ENCODE measurements at places on chromosomes 16 and 17.
A peak's percentile ranks its signal among the peaks of the same experiment; 100 is the strongest.

DNA sequence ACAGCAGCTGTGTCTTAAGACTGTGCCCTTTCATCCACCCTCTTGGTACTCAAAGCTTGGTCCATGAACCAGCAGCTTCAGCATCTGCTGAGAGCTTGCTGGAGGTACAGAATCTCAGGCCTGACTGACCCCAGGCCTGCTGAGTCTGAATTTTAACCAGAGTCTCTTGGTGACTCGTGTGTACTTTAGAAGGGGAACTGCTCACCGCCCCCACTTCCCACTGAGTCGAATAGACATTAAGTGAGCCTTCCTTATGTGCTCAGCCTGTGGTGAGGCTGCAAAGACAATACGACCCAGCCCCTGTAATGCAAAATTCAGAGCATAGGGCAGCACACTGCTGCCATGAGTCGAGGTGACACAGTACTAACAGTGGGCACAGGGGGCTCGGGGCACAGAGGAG lies 662.8 kb downstream of the WWOX start:
- DNase-seq: peak; percentile 33

GRCh38 chr16:56911771-56912571 lies 20.0 kb upstream of the HERPUD1 start:
- peak; percentile 22 for DNase-seq

GRCh38 chr16:10256784-10257641 lies 74.8 kb upstream of the GRIN2A start:
- peak; percentile 56 for DNase-seq

- no peak for DNase-seq
These were observed 15.9 kb downstream of the EPOP start for GRCh38 chr17:38658741-38659345.

DNA sequence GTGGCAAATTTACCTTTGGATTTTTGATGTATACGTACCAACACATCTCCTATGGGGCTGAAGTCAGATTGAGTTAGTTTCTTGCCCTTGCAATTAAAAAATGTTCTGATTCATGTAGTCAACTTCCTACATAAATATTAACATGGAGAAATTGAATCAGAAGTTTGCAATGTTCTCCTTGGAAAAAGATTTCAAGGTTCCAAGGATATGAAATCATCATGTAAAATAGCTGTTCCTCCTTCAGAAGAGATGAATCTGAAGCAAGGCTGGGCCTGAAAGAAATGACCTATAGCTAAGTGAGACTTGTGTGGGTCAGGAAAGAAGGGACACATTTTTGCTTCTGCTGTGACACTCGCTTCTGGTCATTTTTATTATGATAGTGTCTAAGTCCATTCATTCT lies 131.7 kb downstream of the RGS9 start:
- DNase-seq: no peak

DNA sequence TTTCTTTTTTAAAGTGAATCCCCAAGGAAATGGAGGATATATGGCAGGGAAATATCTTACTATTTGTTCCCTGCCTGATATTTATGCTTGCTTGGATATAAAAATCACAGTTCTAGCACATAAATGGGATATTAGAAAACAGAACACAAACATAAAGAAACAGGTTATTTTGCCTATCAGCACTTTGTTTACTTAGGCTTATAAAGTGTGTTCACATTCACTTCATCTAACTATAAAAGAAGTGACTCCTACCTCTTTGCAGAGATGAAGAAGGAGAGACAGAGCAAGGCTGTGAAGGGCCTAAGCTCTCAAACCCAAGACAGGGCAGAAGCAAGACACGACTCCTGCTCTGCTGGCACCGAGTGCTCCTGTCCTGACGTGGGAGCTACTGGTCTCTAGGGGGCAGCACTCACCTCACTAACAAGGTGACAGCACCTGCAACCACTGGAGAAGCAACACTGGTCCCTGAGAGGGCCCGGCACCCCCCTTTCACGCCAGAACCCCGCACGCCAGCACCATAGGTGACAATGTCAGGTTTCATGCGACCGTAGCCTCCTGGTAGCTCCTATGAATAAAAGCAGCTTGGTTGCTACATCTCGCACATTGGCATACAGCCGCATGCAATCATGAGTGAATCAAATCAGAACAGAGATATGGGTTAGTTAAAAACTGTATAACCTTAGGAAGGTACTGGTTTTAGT lies 32.0 kb downstream of the MBTPS1 start:
- peak; percentile 76 for DNase-seq

DNA sequence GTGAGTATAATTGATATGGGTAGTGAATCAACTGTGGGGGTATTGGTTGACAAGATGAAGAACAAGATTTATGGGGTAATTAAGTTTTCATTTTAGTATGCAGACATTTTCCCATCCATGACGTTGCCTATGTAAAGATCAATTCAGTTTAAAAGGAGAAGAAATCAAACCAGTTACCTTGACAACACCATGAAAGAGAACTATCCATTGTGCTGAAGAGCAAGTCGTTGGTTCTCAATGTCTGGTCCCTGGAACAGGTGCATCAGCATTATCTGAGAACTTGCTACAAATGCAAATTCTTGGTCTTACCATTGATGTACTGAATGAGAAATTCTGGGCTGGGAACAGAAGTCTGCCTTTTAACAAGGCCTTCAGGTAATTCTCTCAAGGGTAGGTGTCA lies 801 bp upstream of the OR4D2 start:
- no peak for DNase-seq

- no peak for DNase-seq
These were observed 3.4 kb upstream of the SLC38A10 start for GRCh38 chr17:81298325-81298990.

GRCh38 chr17:40564883-40565768 lies at the start of gene CCR7:
Gene CCR7 (minus strand): TSS chr17:40565472. CDS start chr17:40565409, 63 bp downstream.
- DNase-seq: peak; percentile 89

GRCh38 chr17:2775206-2775605 lies 21.0 kb upstream of the RAP1GAP2 start:
- no peak for DNase-seq

GRCh38 chr16:86213437-86214205 lies 296.7 kb upstream of the FOXF1 start:
- no peak for DNase-seq

DNA sequence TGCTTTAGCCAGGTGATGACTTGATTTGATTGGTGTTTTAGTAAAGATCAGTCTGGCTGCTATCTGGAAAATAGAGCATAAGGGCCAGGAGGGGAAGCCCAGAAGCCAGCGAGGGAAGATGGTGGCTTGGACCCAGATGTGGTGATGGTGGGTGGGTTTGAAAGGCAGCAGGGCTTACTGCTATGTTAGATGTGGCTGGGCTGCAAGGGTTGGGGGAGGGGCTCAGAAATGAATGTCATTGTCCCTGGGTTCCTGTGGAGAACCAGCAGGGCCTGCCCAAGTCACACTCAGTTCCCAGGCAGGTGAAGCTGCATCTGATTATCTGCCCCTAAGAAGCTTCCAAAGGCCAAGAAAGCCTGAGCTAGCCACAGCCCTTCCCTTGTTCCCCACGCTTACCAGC lies 71.7 kb upstream of the BRD7 start:
- no peak for DNase-seq

DNA sequence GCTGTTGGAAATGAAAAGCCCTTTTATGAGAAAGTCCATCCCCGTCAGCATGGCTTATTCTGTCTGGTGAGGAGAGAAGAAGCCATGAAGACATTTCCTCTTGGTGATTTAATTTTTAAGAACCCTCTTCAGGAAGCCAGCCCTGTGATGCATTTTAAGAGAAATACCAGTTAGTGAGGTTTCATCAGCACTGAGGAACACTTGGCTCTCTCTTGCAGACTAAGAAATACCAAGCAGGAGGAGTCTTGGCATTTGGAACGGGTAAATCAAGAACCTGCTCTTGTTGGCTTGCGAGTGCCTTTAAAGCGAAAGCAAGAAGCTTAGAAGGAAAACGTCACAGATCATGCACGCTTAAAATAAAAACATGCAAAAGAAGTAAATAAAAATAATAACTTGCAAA lies 17.5 kb downstream of the RAB11FIP3 start:
- no peak for DNase-seq

GRCh38 chr17:57739402-57740234 lies 5.5 kb downstream of the CCDC182 start:
- DNase-seq: no peak

GRCh38 chr17:76270127-76270592 lies 5.0 kb downstream of the UBALD2 start:
- DNase-seq: peak; percentile 78

- DNase-seq: no peak
These were observed 468.0 kb downstream of the TOX3 start for GRCh38 chr16:52078716-52079655.

GRCh38 chr16:8849411-8850011 lies 19.3 kb downstream of the CARHSP1 start:
- DNase-seq: no peak

DNA sequence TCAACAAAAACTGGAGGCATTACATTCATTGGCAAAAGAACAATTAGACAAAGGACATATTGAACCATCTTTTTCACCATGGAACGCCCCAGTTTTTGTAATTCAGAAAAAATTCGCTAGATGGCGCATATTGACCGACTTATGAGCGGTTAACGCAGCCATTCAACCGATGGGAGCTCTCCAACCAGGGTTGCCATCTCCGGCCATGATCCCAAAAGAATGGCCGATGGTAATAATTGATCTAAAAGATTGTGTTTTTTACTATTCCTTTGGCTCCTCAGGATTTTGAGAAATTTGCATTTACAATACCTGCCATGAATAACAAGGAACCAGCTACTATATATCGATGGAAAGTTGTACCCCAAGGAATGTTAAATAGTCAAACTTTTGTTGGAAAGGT lies 21.4 kb downstream of the ALOX15B start:
- peak; percentile 60 for DNase-seq

DNA sequence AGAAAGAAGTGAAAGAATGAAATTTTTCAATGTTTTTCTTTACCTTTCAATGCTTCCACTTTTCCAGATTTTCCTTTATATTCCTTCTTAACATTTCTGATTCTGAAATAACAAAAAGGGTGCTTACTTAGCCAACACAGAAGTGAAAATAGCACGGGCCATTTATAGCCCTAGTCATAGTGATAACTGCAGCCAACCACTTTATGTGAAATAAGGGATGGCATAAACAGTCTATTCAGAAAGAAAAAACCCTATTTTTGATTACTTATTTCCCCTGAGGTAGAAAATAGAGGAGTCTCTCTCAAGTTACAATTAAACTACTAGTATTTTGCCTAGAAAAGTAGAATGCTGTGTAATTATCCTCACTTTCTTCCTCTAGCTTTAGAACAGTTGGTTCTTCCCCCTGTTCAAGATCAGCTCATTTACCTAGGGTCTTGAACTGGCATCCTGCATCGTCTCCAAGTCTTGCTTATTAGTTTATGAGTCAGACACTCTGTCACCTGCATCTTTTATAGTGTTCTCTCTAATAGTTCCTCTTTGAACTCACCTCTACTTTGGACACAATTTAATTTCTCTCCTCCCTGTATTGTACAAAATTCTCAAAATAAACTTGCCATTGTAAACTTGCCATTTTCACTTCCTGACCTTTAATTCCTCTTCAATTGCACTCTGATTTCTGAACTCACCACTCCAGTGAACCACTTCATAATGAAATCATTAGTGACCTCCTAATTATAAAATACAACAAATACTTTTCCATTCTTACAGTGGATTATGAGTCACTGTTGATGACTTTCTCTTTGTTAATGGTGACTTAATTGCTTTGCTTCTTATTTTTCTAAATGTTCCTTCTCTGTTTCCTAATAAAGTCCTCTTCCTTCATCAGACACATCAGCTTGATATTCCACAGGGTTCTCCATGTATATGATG lies 23.6 kb downstream of the ABCA6 start:
- no peak for DNase-seq

DNA sequence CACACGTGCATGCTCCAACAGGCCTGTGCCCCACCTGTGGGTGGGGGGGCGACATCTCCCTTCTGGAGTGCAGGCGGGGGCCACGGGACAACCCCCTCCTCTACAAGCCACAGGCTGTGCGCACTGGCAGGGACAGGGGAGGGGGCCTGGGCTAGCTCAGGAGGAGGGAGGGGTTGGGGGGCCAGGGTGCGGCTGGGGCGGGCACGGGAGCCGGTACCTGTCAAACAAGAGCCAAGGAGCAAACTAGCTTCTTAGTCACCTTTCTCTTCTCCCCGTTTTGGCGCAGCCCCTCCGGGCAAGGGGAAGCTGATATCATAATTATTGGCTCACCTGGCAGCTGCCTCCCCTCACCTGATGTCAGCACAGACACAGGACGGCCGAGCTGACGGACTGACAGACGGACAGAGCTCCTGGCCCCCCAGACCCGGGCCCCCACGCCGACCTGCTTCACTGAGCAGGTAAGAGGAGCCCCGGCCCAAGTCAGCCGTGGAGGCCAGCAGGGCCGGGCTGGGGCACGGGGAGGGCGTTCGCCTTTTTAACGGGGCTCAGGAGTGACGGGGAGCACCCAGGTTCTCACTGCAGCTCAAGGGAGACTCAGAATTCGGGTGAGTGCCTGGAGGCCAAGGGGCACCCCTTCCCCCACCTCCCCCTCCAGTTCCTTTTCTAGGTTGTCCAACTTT lies at the start of gene FOXN1:
Gene FOXN1, plus strand, starts transcription at position 363 of the 680 bp plus-strand sequence. CDS start 17,622 bp downstream, outside the sequence.
- no peak for DNase-seq

DNA sequence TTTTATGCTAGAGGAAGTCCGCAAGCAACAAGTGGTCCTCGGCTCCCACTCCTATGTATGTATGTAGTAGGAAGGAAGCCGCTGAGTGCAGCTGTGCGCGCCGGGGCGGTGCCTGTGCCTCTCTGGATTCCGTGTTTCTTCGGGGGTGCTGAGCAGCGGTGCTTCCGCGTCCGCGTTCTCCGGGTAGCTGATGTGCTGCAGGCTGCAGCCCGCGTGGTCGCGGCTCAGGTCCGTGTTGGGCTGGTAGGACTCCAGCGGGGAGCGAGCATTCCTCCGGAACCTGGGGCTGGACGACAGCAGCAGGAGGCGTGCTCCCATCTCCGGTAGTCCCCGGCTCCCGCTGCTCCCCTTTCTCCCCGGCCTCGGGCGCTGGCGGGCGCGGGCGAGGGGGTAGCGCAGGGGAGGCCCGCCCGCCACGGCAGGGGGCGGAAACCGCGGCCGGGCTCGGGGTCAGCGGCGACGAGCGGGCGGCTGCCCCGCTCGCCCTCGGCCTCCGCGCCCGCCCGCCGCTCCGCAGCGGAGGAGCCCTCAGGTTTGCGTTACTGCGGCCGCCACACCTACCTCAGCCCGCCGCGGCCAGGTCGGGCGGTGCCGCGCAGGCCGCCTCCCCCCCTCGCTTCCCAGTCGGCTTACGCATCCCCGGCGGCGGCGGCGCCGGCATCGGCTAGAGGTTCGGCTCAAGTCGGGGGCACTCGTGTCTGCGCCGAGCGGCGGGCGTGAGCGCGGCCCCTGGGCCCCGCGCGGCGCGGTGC lies 487 bp downstream of the C17orf67 start:
- peak; percentile 68 for DNase-seq

All from stimulated activated naive CD8-positive, alpha-beta T cell treated with anti-CD3 and anti-CD28 coated beads, Interleukin-15, Interleukin-2, amounts not matched to agents 100 U/mL and 50 U/mL, for 24 hours (primary cell).